ENCODE measurements at places on chromosomes 4 and X.

- no peak for DNase-seq
Observed at GRCh38 chr4:174260099-174260498, 23.4 kb downstream of the FBXO8 start.

DNA sequence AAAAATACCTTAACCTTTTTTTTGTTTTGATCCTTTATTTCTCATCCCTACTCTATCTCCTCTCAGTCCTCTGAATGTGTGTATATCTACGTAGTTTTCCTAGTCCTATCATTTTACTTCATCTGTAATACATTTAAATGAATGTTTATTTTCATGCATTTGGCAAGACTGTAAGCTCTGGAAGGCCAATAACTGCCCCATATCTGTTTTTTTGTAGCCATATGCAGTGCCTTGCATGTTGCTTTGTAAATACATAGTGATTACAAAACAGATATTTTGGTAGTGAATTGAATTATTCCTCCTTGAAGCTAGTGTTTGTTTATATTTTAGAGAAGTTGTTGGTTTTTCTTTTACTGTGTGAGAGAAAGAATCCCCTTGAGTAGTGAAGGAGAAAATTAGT, 450.2 kb downstream of the PCDH18 start:
- DNase-seq = no peak

DNA sequence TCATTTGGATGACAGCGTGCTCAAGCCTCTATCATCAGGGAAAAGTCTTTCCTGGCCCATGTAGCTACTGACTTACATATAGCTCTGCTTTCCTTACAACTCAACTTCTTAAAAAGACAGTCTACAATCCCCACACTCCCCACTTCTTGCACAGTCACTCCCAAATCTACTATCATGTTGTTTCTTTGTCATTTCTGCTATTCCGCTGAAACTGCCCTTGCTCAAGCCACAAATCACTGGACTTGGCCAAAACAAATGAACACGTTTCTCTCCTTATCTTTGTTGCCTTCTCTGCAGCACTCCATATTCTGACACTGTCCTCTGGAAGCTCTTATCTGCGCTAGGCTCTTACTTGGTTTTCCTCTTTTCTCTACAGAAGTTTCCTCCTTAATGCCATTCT, 28.2 kb downstream of the GPRIN3 start:
- DNase-seq = no peak

- no peak for DNase-seq
Observed at GRCh38 chrX:139388254-139388653, 142.3 kb upstream of the F9 start.

- no peak for DNase-seq
Observed at GRCh38 chr4:2303121-2303685, 41.3 kb upstream of the MXD4 start.

Measured in omental fat pad (tissue), 4 donors.